ENCODE measurements at places on chromosomes 13 and 19.

GRCh38 chr13:82747291-82747690 lies 1135.0 kb downstream of the SLITRK1 start:
- no peak for DNase-seq

GRCh38 chr13:106138620-106139019 lies 396.8 kb downstream of the EFNB2 start:
- DNase-seq: no peak

GRCh38 chr13:33191425-33192210 lies 93.9 kb downstream of the STARD13 start:
- no peak for DNase-seq

DNA sequence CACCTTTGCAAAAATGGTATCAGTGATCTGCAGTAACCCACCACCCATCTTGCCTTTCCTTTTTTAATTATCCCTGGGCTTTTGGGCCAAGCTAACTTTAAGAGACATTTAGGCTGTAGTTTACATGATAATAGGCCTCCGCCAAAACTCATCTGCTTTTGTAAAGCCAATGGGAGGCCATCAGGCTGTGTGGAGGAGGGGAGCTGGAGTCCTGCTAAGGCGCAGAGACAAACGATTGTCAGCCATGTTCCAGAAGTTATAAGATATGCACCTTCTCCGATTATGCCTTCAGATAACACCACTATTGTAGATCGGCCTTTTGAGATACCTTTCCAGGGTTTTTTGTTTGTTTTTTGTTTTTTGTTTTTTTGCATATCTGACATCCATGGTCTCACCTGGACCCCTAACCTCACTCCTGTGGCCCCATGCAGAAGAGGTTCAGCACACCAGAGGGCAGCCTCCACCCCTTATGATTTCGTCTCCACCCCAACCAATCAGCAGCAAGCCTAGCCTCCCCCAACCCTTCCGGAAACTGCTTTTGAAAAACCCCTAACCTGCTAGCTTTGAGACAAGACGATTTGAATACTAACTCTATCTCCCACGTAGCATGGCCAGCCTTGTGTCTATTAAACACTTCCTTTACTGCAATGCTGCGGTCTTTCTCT lies 113.9 kb upstream of the UBL3 start:
- DNase-seq: no peak

GRCh38 chr13:46345398-46345797 lies 41.7 kb downstream of the RUBCNL start:
- DNase-seq: no peak

DNA sequence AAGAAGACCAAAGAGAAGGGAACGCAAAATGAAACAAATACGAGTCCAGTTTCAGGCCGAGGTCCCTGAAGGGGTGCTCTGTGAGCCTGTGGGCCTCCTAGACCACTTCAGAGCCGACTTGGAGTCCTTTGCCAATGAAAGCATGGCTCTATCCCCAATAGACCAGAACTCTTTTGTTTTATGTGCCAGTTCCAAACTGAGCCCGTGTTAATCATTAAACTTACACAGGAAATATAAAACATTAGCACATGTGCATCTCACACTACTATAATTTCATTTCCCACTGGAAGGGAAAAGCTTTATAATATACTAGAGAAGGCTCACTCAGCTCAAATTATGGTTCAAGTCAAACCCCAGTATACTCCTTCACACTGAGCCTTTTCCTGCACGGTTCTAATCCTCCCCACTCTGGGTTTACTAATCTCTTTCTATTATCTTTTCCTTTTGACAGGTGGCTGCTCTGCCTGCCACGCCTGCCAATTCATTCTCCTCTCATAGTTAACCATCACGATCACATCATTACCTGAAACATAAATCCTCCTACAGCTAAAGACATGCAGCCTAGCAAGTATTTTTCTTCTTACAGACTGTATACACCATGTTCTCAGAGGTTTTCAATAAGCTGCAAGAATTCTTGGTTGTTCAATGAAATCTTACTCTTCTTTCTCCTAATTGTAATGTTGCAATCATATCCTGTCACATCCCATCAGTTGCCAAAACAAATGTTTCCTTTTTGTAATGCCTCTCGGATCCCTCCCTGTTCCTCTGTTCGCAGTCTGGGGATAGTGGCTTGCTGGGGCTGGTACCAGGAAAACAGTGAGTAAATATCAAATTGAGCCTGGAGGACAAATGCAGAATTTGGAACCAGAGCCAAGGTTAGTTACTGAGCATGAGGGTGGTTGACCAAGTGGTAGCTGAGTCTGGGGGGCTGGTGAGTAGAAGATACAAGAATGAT lies 18.8 kb upstream of the WASF3 start:
- no peak for DNase-seq

GRCh38 chr13:91406619-91407018 lies 8.2 kb downstream of the GPC5 start:
- no peak for DNase-seq

DNA sequence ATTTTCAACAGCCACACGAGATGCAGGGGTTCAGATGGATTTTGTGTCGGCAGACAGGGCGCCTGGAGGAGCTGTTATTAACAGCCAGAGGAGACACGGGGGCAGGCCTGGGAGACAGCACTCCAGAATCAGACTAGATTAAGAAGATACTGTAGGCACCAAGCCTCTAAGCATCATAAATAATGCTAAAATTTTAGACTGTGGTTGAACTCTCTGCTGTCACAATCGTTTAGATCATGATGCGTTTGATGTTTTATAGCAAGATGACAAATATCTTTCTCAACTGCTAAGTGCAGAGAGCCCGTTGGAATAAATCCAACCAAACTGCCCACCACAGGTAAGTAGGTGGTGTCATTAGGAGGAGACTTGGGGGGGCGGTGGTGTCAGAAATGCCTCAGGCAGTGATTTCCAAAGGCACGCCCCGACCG lies 63.9 kb downstream of the CEBPG start:
- DNase-seq: no peak

DNA sequence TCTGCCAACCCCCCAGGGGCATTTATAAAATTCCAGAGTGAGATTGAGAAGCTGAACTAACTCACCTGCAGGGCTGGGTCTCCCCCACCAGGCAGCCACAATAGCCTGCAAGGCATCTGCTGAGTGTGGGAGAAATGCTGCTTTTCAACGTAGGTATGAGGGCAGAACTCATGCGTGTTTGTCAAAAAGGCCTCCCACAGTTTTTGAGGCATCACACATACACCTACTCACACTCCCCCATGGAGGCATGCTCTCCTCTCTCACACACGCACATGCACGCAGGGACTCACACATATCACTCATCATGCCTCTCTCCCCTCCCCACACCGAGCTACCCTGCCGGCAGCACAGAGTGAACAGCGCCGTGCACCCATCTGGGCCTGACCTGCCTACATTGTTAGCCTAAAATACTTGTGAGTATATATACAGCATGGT lies 390.5 kb downstream of the FGF9 start:
- no peak for DNase-seq

DNA sequence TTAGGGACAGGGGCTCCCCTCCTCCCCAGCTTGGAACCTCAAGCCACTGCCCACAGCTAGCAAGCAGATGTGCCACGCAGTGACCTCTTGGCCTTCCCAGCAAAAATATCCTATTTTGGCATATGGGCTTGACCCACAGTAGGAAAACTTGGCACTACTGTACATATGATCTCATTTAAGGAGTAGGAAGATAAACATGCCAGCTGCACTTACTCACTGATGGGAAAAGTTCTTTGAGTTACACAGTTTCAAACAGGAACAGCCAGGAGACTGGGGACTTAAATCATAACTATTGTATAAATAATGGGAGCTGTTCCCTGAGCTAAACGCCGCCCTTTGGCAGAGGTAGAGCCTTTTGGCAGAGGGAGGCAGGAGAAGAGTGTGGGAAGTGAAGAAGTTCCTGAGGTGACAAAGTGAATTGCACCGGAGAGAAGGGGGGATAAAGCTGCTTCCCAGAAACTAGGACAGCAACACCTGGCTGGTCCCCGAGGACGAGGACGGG lies 6.1 kb downstream of the SACS start:
- DNase-seq: no peak

- no peak for DNase-seq
Observed at GRCh38 chr19:5738423-5738822, 18.0 kb downstream of the CATSPERD start.

GRCh38 chr19:11651062-11651461 lies 53.8 kb downstream of the ZNF627 start:
- DNase-seq: no peak

DNA sequence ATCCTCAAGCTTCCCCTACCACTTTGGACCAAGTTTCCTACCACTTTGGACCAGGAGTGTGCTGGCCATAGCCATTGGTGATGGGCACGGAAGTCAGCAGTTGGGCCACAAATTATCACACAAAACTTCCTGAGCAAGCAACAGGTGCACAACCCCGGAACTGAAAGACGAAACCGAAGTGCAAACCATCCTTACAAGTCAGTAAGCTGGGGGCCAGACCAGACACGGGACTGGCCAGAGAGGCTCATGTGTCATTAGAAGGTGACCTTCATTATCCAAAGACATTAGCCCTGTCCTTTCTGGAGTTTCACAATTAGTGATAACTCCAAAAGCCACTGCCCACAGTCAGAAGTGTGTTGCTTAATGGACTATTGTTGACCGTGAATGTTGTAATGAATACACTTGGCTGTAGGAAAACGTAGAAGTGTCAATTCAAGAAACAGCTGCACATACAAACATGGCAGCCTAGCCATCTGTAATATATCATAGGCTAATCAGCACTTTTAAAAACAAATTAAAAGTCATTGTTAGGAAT lies 244.1 kb upstream of the IRS2 start:
- DNase-seq: no peak

DNA sequence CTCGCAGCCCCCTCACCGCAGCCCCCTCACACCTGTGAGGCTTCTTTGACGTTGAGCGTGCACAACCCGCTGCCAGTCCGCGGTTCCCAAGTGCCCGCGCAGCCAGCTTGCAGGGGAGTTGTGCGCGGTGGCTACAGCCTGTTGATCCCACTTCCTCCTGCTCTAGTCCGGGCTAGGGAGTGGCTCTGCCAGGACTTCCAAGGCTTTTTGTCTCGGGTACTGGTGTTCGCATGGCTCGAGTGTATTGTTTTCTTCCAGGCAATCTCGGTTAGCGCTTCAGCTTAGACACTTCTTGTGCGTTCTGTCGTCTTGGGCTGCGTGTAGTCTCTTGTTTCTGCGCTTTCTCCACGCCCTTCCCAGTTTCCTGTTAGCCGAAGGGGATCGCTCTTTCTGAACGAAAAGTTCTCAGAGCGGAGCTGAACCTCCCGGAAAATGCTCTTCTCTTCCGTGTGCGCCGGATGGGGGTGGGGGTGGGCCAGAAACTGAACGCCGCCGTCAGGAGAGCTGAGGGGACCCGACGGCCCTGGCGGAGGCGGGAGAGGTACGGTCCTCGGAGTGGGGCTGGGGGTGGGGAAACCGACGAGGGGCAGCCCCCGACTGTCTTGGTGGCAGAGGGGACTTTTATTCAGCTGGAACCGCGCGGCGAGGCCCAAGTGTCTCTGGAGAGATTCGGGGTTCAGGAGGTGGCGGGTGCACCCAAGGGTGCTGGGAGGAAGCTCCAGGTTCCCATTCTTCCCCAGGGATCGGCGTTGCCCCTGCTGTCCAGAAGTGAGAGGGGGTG lies 697 bp upstream of the DGKH start:
- DNase-seq: no peak

DNA sequence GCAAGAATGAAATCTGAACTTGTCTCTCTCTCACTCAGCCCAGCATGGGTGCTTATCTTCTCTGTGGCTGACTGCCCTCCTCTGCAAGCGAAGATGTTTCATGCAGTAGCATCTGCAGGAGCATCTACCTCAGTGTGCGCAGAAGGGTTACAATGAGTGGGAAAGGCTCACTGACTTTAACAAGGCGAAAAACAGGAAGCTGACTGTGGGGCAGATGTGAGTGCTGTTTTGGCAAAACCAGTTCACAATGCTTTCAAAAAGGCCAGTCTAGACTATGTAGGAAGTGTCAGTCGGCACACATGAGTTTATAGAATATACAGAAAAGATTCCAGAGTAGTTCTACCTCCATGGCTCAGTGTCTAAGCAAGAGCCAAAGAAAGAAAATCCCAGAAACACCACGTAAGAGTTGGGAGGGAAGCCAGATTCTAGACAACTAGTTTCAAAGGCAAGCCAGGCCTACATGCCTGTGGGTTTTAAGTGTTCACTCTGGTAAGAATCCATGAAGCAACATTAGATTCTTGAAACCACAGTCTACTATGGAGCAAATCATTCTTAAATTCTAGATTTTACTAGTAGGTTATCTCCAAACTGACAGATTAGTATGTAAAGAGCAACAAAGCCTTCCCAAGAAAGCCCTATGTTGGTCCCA lies 124.5 kb downstream of the ABCC4 start:
- no peak for DNase-seq

GRCh38 chr13:98752467-98753290 lies at the start of gene SLC15A1:
Gene SLC15A1 (minus strand): TSS chr13:98752672. CDS start chr13:98752598, 74 bp downstream.
- DNase-seq: no peak
